Mammary microvascular endothelial cell (primary cell): ENCODE measurements at places on chromosomes 1 and 21. TPM values are rescaled to one million over a fixed set of nuclear protein-coding genes. Genes with fewer than 3 reads are reported as not detected.

The APCS gene
- not detected in 2 replicates for total RNA-seq

The RIMKLA gene
- total RNA-seq, result under 0.01 TPM in 1 of 2 replicates, not detected in the other

The PLA2G2C gene
- not detected in 2 replicates for total RNA-seq

The CD1E gene
- total RNA-seq, result not detected in 2 replicates

The MDM4 gene
- 7.7 and 8.1 TPM in 2 replicates for total RNA-seq

The ARHGEF16 gene
- total RNA-seq, result 0.80 and 1.0 TPM in 2 replicates

The IQCC gene
- total RNA-seq, result 0.53 and 2.6 TPM in 2 replicates
